ENCODE measurements at places on chromosomes 1 and 21.

DNA sequence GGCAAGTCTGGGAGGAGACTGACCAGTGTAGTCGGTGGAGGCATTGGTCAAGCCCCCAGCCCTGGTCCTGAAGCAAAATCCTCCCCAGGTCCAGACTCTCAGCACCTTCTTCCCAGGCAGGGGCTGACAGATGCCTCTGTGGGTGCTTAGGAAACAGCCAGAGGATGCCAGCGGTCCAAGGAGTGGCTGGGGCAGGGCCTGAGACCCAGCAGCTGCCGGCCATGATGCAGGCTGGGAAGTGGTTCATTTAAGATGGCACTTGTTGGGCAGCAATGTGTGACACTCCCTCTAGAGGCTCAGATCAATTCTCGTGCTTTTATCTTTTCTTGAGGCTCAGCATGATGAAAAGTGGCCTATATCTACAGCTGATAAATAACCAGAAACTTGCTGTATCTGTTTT lies 165.0 kb upstream of the VAMP3 start:
- DNase-seq, result no peak

- DNase-seq, result no peak
Observed at GRCh38 chr1:107273515-107273914, 132.7 kb downstream of the NTNG1 start.

DNA sequence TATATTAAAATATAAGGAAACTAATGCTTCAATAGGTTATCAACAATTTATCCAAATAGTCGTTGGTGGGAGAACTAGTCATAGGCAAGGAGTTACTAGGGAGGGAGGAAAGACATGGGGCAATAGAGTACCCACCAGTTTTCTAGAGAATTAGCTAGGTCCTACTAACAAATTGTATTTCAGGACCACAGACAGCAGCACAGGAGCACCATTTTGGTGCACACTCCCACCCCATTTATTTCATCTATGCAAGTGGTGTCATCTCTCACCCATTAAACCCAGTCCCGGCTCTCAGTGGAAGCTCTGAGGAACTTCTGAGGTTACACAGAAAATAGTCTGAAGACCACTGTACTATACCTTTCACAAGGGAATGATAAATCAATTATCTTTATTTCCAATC lies 89.0 kb upstream of the BCAR3 start:
- peak; percentile 9 for DNase-seq

DNA sequence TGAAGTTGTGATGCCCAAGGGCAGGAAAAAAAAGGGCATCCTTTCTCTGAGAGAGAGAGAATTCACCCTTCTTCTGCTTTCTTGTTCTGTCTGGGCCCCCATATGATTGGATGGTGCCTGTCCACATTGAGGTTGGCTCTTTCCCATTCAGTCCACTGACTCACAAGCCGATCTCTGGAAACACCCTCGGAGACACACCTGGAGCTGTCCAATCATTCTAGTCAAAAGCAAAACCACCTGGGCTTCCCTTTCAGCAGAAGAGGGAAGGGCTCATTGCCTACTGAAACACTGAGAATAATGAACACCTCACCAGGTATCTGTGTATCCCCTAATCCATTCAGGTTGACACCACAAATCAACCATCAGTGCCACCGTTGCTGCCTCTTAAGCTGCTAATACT lies 103.7 kb upstream of the GNG12 start:
- DNase-seq, result no peak

DNA sequence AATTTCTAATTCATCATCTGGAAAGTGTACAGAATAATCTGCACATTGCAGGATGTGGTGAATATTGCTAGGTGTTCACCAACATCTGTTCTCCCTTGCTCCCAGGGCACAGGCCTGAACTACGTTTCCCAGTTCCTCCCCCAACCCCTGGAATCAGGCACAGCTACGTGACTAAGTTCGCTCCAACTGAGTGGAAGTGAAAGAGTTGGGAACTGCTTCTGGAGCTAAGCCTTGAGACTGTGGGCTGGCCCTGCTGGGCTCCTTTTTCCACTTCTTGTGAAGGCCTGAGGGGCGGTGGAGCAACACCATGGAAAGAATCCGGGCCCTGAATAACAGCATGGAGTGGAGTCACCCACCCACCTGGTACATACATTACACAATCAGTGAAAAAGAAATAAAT lies 534.6 kb downstream of the SMYD3 start:
- DNase-seq, result no peak

- DNase-seq, result no peak
Observed at GRCh38 chr21:20618878-20619277, 379.3 kb upstream of the NCAM2 start.

GRCh38 chr1:12147201-12147701 lies 19.5 kb upstream of the TNFRSF1B start:
- DNase-seq, result no peak

DNA sequence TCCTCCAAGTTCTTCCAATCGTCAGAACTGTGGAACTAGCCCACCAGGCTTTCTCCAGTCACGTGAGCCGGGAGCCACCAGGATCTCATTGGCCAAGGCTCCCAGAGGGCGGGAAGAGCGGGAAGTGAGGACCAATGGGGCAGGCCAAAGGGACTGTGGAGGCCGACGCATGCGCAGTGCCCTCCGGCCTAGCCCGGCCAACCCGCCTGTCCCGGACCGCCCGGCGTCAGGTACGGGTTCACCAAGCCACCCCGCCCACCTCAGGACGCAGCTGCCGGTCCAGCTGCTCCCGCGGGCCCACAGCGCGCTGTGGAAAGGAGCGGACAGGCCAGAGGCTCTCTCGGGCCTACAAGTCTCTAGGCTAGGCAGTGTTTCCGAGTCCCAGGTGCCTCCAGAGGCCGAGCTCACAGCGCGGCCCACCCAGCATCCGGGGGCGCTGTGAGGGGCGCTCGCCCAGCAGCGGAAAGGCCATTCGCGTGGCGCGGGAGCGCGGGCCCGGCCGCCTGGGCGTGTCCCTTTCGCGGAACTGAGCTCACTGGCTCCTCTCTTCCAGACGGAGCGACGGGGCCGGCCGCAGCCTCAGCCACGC lies 10.9 kb downstream of the OR14I1 start:
- DNase-seq, result no peak

DNA sequence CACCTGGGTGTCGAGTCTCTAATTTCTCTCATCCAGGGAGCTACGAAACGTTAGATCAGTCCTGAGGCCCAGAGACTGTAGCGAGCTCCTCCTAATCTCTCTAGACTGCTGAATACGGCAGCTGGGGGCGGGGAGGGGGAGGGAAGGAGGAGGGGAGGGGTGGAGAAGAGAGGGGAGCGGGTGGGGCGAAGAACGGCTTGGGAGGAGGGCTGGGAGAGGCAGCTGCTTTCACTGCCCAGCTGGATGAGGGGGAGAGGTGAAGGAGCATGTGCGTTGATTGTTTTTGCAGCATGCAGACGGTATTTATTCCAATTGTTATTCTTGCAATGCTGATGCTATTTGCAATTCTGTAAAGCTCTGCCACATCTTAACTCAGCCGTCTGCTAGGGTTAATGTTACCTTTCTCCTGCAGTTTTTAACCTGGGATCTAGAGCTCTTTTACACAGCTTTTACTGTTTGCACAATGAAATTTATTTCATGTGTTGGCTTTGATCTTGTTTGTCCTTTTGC lies 790 bp downstream of the DNAJC6 start:
- peak; percentile 82 for DNase-seq

GRCh38 chr1:25808481-25809244 lies 8.7 kb downstream of the SELENON start:
- DNase-seq, result no peak

- DNase-seq, result peak; percentile 13
Observed at GRCh38 chr1:84260852-84261518, 40.5 kb upstream of the SAMD13 start.

- no peak for DNase-seq
Observed at GRCh38 chr1:184507165-184507564, 120.3 kb downstream of the C1orf21 start.

DNA sequence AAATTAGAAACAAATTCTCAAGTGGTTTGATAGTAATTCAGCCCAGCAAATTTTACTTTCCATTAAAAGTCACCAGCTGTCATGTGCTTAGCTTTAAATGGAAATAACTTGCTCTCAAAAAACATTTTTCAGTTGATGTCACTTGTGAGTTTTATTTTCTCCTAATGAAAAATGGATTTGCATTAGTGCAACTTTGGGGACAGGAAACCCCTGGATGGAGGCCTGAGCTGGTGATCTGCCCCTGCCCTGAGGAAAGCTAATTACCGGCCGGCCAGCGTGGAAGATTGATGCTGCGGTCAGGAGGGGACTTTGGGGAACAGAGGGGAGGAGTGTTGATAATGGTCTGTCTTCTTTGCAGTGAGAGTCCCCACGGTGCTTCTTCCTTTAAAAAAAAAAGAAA lies 66.8 kb upstream of the ANGPTL1 start:
- no peak for DNase-seq

DNA sequence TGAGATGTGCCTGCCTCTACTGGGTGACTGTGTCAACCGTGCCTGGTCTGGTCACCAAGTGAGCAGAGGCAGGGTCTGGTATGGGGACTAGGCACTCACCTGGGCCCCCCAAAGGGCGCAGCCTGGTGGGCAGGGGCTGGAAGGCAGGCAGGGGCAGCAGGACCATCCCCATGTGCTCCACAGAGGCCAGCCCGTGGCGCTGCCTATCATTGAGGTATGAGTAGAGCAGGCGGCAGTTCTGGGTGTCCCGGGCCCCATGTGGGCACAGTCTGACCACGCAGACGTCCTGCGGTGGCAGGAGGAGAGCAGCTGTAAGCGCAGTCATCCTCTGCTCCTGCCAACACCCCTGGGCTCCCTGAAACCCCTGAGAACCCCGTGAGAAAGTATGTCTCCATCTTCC lies 23.7 kb downstream of the SPOCD1 start:
- no peak for DNase-seq

GRCh38 chr1:22851517-22851916 lies 121.1 kb downstream of the LACTBL1 start:
- no peak for DNase-seq

DNA sequence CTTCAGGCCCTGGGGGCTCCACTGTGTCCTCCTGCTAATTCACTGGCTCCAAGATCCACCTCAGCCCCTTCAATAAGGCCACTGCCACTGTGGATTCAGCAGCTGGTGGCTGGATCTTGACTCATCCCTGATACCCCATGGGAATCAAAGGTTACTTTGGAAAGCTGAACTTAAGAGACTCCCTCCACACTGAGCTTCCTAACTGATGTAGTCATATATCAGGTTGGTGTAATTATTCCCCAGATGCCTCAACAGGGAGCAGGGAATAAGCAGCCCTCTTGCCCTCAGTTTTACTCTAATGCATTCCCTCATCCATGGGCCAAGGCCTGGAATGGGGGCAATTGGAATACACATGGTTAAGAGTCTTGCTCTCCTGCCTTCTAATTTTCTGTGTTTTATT lies 164.6 kb downstream of the FASLG start:
- no peak for DNase-seq

- no peak for DNase-seq
Observed at GRCh38 chr1:27394925-27395324, 2.5 kb downstream of the GPR3 start.

GRCh38 chr1:190667914-190668313 lies 190.2 kb upstream of the BRINP3 start:
- no peak for DNase-seq

DNA sequence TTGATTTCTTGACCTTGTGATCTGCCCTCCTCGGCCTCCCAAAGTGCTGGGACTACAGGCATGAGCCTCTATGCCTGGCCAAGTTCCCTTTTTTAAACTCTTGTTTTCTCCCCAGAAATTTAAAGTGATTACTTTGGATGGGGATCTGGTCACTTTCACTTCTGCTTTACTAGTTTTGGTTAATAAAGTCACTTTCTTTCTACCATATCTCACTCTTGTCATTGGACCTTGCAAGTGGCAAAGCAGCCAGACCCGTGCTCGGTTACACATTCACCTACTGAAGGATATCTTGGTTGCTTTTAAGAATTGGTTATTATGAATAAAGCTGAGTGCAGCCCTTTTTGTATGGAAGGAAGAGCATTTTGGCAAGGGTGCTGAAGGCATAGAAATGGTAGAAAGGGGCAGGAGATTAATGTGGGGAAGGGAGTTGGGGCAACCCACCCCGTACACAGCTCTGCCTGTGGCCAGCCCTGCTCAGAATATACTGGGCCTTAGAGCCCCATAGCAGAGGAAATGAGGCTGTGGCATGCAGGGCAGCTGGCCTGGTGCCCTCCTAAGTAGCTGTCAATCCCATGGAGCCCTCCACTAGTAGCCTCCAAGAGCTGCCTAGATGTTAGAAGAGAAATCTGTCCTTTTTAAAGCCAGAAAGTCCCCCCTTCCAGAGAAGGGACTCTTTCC lies 40.7 kb downstream of the CD2 start:
- DNase-seq, result no peak

GRCh38 chr1:36534711-36535412 lies 52.1 kb upstream of the CSF3R start:
- no peak for DNase-seq

- no peak for DNase-seq
Observed at GRCh38 chr1:56081173-56081572, 498.2 kb downstream of the PLPP3 start.

DNA sequence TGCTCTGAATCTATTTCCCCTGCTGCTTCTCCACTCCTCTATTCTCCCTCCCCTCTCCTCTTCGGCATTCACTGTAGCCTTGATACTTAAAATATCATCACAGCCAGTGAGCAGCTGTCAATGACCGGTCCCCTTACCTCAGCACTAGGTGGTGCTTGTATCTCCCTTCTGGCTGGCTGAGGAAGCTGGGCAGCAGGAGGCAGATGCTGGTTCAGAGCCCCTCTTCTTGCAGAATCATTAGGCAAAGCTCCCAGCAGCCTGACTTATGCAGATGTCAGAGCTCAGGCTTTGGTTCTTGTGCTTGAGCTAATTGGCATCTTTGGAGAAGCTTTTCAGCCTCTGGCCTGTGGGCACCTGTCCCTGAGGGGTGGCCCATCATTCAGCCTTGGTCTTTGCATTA lies 31.9 kb upstream of the KCNA2 start:
- DNase-seq, result no peak

DNA sequence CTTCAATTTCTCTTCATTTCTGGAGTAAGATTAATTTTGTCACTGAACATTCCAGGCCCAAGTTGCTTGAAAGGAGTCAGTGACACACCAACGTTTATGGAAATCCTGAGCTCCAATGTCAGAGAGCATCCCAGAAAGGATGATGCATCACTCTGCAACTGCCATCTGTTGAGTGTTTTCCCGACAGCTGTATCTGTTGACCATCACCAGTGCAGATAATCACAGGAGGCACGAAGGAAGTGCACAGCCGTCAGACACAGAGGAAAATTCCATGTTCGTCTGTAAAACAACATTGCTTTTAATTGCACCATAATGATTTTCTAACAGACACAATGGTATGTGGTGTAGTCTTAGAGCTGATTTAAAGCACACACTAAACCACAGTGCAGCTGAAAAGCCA lies 376.7 kb upstream of the ADGRL2 start:
- no peak for DNase-seq
